ENCODE measurements at places on chromosomes 16 and 17.

DNA sequence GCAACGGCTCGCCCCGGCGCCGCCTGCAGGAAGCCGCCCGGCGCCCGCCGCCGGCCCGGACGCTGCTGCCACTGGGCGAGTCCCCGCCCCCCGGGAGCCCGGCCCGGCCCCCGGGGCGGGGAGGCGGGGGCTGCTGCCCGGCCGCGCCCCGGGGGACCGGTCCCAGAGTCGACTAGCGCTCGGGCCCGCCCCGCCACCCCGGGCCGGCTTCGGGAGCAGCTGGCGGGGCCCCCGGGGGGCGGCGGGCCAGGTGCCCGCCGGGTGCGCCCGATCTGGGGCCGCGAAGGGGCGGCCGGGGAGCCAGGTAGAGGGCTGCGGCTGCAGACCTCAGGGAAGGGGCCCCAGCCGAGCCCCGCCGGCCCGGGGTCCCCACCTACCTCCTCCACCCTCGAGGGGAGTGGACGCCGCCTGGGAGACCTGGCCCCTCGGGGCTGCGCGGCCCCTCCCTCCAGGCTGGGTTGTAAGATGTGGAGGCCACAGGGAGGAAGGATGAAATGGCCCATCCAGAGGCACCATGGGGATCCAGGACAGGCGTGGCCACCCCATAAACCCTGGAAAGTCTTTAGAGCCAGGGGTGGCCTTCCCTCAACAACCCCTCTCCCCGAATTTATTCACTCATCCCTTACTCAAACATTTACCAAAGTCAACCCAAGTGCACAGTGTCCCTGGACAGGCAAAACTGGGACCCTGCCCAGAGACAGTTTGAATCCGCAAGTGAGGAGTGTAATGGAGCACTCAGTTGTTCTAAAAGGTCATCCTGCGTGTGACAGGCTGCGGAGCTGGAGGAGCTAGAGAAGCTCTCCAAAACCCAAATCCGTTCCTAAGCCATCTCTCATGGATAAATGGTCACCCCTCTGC lies at the start of gene CDYL2:
Gene CDYL2, minus strand, starts transcription at position 73 of the 858 bp plus-strand sequence. CDS start 425 bp downstream, outside the sequence.
- DNase-seq = no peak

DNA sequence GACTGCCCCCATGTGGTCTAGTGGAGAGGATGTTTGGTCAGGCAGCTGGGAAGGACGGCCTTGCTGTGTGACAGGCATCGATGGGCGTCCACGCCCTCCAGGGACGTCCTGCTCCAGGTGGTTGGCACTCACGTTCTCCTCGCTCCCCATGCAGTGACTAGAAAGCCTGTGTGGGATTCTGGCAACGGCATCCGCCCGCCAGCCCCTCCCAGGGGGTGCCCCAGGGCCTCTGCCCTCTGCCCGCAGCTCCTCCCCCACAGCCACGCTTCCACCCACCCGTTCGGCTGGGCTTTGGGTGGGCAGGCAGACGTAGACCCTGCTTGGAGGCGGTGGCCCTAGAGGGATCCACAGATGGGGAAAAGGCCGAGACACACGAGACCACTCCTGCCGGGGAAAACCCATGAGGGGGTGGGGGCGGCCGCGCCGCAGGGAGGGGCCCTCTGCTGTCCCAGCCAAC lies 4.7 kb upstream of the IL17C start:
- no peak for DNase-seq

DNA sequence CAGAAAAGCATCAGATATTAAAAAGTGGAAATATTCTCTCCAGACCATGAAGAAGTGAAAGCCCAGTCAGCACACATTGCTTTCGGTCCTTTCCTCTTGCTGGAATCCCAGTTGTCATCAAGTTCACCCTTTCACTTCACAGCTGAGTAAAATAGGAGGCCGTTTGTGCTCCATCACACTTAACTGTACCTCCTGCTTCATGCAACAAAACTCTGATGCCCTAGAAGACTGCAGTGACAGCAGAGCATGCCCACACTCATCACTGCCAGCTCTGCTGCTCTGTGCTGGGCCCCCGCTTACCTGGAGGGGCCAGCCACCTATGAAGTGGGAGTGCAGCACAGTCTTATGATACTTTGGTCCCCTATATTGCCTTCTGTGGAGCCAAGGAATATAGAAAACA lies 62.5 kb downstream of the N4BP1 start:
- no peak for DNase-seq

GRCh38 chr16:81808933-81809480 lies 29.9 kb downstream of the PLCG2 start:
- no peak for DNase-seq

DNA sequence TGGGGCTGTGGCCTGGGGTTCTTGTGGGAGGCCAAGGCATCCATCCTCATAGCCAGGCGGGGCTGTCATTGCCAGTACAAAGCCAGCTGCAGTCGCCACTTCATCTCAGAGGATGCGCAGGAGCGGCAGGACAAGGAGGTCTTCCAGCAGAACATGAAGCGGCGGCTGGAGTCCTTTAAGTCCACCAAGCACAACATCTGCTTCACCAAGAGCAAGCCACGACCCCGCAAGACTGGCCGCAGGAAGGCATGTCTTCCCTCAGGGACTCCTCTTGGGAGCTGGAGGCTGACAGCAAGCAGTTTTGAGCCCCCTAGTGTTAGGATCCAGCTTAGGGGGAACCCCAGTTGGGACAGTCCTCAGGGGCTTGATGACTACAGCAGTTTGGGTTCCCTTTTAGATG lies 15.1 kb upstream of the PLEKHG4 start:
- no peak for DNase-seq

- no peak for DNase-seq
Measured at GRCh38 chr16:61909074-61909473, 127.2 kb downstream of the CDH8 start.

- no peak for DNase-seq
Measured at GRCh38 chr17:79473876-79474440, 136.9 kb downstream of the RBFOX3 start.

- no peak for DNase-seq
Measured at GRCh38 chr17:27620721-27621120, 10.3 kb upstream of the LGALS9 start.

- DNase-seq = no peak
Measured at GRCh38 chr17:37493249-37494027, 3.7 kb downstream of the DUSP14 start.

- no peak for DNase-seq
Measured at GRCh38 chr16:84459941-84460405, 44.5 kb downstream of the MEAK7 start.

GRCh38 chr17:83198366-83199341 lies 119.2 kb downstream of the METRNL start:
- no peak for DNase-seq

GRCh38 chr16:84583995-84584394 lies 33.9 kb downstream of the COTL1 start:
- no peak for DNase-seq

DNA sequence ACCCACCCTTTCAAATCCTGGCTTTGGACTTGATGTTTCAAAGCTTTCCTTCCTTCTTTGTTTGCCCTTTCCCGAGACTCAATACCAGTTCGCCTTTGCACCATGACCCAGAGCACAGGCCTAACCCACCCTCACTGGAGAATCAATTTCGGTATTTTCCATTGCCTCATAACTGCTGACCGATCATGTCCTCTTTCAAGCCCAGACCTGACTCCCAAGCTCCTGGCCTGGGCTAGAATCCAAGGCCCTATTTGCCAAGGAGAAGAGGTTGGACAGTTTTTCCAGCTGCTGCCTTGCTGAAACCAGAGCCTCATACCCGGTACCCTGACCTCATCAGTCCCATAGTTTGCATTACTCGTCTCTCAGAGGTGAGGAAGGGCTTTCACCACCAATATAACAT lies 35.3 kb upstream of the HELZ start:
- no peak for DNase-seq

DNA sequence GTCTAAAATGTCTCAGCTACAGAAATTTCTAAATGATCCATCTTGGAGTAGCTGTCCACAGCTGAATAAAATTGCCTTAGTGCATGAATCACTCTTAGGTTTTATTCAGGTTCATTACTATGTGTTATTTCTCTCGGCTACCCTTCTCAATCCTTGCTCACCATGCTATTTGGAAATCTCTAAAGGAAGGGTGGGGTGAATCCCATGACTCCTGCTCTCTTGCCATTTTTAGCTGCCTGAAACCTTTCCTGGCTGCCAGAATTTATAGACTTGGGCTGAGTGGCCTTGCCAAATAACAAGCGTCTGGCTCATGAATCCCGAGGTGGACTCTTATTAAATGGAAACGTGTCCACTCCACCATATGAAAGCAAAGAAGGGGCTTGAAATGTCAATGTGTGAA lies 936.1 kb upstream of the SOX9 start:
- DNase-seq = no peak

GRCh38 chr17:61070649-61071048 lies 329.0 kb upstream of the TBX2 start:
- no peak for DNase-seq

DNA sequence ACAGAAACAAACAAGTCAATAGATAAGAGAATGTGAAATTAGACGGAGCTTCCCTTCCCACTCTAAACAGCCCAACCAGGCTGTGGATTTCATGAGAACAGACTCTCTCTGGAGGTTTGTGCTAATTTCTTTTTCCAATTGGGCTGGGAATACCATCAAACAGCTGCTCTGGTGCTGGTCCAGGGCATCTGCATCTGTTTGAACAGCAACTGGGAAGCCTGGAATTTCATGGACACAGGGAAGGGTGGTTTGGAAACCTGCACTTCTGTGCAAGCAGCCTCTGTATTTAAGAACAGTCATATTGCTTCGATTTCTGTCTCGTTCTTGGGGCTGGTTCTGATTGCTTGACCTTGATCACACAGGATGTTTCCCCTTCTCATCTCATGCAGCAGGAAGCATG lies 88.7 kb downstream of the FOXL1 start:
- DNase-seq = no peak

DNA sequence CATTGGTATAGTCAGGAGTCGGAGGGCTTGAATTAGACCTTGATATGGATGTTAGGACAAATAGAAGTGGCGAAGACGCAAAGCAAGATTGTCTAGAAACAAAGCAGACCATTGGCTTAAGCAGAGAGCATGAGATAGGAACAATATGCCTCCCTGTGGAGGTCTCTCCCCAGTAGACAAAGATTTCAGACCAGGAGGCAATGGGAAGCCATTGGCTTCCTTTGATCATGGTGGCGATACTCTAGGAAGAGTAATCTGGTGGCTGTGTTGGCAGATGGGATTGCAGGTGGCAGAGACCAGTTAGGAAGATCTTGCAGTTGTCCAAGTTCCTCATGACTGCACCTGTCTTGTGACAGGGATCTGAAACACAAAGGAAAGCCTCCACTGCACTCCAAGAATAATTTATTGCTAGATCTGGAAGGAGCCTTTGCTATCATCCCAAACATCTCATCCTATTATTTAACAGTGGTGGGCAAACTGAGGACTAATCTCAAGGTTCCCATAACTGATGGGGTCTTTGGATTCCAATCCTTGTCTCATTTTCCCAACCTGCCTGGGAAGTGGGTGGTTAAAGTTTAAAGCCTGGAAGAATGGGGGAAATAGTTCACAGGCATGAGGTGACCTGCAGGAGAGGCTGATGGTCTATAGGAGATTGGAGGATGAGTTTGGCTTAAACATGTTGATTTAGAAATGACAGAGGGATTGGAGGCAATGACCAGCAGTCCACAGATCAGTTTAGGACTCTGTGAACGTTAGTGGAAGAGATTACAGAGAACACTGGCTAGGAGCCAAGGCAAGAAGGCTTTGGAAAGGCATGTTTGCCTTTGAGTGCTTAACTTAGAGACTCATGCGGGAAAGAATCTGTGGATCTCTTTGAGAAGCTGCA lies 37.0 kb downstream of the HLF start:
- no peak for DNase-seq

DNA sequence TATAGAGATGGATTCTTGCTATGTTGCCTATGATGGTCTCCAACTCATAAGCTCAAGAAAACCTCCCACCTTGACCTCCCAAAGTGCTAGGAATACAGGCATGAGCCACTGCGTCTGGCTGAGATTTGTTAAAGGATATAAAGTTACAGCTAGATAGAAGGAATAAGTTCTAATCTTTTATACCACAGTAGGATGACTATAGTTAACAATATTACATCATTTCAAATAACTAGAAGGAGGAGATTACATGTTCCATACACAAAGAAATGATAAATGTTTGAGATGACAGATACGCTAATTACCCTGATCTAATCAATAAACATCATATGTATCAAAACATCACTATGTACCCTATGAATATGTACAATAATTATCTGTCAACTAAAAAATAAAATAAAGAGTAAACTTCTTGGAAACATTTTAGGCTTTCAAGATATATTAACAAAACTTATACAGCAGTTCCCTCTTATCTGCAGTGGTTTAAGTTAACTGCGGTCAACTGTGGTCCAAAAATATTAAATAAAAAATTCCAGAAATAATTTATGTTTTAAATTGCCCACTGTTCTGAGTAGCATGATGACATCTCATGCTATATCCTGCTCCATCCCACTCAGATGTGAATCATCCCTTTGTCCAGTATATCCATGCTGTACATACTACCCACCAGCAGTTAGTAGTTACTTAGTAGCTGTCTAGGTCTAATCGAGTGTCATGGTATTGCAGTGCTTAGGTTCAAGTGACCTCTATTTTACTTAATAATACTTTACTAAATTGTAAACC lies 129.2 kb upstream of the NACA2 start:
- DNase-seq = no peak

GRCh38 chr16:77277141-77277540 lies 77.9 kb downstream of the SYCE1L start:
- no peak for DNase-seq

DNA sequence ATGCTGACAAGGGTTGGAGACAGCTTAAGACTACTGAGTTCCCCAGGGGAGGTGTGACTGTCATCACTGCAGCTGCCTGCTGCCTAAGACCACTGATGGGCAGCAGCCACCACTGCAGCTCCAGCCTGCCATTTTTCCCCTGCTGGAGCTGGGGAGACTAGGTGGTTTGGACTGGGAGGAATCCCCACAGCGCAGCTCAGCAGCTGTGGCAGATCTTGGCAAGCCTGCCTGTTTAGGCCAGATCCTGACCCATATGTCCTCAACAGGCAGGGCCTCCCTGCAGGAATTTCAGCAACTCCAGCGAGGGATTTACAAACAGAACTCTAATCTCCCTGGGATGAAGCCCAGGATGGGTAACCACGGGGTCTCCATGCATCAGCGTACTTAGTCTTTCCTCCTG lies 356.4 kb upstream of the TOM1L1 start:
- no peak for DNase-seq

GRCh38 chr17:45077643-45078042 lies 16.5 kb downstream of the NMT1 start:
- no peak for DNase-seq

- DNase-seq = no peak
Measured at GRCh38 chr17:28475151-28475900, 1.9 kb downstream of the SLC13A2 start.

DNA sequence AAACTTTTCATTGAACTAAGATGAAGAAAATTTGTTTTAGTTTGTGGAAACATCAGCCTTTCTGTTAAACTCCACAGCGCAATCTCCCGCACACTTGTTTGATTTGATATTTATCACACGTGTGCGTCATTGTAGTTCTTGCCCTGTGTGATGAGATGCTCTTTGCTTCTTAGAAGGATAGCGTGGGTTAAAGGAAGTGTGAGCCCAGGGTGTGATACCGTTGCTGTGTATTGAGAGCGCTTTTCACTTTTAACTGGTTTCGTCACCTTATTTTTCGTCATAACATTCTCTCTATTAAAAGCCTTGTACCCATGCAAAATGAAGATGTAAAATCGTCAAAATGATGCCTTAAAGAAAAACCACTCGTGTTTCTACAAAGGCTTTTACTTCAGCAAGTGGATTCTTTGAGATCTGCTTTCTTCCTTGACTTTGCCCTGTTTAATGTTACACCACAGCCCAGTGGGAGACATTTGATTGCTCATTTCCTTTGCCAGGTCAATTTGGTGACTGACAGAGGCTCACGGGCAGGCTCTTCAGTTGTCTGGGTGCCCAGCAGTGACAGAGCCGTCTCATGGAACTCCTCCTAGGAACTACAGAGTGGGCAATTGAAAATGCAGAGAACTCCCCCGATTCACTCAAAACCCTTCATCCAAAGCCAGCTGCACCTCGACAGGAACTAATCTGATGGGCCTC lies 61.1 kb downstream of the RPA1 start:
- DNase-seq = no peak

All from stimulated activated CD8-positive, alpha-beta memory T cell treated with anti-CD3 and anti-CD28 coated beads, Interleukin-12 subunit alpha, Interleukin-12 subunit beta, amount 100 ng/mL, for 1 hour (primary cell).